ENCODE measurements at places on chromosomes 6 and 20.

GRCh38 chr6:90537723-90538258, 49.1 kb downstream of the MAP3K7 start:
- DNase-seq, result no peak

- no peak for DNase-seq
Observed at GRCh38 chr6:37809197-37809543, 10.4 kb upstream of the ZFAND3 start.

GRCh38 chr6:137846772-137847313, 20.2 kb upstream of the TNFAIP3 start:
- DNase-seq, result no peak

DNA sequence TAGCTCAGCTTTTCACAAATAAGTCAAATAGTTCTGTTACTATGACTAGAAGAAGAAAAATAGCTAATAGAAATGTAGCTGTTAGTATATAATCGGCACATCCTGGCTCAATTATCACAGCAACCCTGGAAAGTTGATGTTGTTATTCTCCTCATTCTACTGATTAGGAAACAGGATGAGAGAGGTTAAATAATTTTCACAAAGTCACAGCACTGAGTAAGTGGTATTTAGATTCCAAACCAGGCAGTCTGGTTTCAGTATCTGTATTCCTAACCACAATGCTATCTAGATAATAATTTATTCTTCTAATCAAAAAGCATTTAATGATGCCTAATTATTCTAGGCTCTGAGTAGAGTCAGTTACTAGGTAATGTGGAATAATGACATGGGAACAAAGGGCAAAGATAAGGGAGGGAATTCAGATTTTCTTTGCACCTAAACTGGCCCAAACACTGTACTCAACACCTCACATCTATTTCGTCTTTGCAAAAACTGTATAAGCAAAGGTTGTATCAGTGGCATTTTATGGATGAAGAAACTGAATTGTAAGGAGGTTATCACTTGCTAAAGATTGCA, 51.3 kb downstream of the PDE7B start:
- no peak for DNase-seq

- no peak for DNase-seq
Observed at GRCh38 chr6:55220961-55221360, 46.6 kb downstream of the HCRTR2 start.

- no peak for DNase-seq
Observed at GRCh38 chr6:135782546-135782945, 69.0 kb upstream of the PDE7B start.

DNA sequence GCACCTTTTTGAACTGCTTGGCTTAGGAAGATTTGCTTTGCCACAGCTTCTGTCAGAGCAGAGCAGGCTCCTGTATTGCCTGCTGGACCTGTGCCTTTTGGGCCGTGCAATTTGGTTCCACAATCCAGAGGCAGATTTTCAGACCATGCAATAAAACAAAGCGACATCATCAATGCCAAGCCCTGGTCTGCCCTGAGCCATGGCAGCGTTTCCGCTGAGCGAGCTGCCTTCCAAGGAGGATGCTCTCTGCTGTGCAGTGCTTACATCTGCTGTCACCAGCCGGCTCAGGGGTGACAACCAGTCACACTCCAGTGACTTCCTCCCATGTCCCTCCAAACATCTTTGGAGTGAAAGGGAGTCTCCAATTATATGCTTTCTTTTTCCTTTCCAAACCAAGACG, 282.2 kb downstream of the CDH26 start:
- DNase-seq, result no peak

- DNase-seq, result no peak
Observed at GRCh38 chr20:152131-152530, 5.1 kb upstream of the DEFB127 start.

DNA sequence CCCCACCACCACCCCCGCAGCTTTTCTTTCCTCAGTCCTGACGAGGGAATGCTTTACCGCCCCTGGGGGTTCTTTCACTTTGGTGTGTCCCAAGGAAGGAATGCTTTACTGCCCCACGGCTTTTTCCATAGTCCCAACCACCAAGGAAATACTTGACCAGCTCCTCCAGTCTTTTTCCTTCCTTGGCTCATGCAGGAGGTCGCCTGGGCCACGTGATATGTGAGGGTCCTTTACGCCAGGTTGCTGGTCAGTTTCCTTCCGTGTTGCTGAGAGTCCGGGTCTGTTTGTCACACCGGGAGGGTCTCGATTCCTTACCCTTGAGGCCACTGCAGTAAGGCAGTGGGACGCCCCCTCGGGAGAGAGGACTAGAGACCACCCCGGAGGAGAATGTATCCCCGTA, 58.9 kb upstream of the CDH4 start:
- DNase-seq, result no peak

DNA sequence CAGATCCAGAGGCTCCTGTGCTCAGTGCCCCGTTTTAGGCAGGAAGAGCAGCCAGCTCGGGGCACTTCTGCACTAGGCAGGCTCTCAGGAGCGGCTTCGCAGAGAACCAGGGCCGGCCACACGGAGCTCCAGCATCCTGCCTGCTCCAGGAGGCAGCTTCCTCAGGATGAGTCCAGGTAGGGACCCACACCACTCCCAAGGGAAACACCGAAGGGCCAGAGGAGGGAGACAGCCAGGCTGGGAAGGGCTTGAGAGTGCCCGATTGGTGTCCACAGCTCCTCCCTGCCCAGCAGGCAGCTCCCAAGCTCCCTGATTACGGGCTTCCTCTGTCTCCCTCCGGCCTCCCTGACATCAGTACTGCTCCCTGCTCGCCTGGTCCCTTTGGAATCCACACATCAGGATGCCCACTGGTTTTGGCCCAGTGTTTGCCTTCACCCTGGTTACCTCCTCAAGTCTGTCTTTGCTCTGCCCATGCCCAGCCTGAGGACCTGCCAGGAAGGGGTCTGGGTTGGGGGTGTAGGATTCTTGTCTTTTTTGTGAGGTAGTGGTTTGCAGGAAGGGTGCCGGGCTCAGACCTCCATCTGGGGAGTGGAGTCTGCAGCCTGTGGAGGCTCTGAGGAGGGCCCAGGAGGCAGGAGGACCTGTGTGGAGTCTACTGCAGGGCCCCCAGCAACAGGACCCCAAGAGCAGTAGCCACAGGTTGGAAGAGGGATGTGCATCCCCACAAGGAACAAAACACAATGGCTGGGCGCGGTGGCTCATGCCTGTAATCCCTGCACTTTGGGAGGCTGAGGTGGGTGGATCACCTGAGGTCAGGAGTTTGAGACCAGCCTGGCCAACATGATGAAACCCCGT, 11.2 kb upstream of the PYGB start:
- DNase-seq, result no peak

GRCh38 chr20:44800391-44801046, 9.8 kb downstream of the RIMS4 start:
- no peak for DNase-seq

- DNase-seq, result no peak
Observed at GRCh38 chr6:163085426-163085825, 329.1 kb upstream of the QKI start.

- peak; percentile 51 for DNase-seq
Observed at GRCh38 chr6:43772681-43773049, 2.7 kb downstream of the VEGFA start.

DNA sequence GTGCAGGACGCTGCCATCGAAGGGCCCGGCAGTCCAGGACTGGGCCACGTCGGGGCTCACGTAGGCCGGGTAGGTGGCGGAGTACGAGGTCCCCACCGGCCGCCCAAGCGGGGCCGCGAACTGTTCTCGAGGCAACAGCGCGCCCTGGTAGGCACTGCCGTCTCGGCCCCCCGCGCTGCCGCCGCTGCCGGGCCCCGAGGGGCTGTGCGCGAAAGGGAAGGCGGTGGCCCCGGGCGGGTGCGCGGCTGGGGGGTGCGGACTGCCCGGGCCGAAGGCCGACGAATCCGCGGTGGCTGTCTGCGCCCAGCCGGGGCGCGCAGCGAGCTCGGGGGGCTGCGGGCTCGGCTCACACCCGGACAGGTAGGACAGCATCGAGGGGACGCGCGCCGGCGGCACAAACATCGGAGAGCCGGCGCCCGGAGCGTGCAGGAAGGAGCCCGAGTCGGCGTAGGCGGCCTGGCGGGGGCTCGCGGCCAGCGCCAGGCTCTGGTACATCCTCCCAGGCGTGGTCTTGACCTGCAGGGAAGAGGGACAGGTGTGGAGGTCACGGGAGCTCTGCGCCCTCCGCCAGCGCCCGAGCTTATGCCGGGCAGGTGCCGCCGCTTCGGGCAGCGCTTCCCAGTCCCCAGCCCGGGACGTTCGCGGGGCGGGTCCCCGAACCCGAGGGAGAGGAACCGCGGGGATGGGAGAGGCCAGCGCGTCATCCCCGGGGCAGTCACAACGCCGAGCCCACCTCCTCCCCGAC, 596 bp downstream of the GATA5 start:
- DNase-seq, result no peak

GRCh38 chr20:9043364-9043763, 25.5 kb upstream of the PLCB4 start:
- DNase-seq, result no peak

GRCh38 chr6:299104-299980, 7.1 kb downstream of the DUSP22 start:
- no peak for DNase-seq

GRCh38 chr6:122114717-122115116, 284.7 kb upstream of the HSF2 start:
- no peak for DNase-seq

DNA sequence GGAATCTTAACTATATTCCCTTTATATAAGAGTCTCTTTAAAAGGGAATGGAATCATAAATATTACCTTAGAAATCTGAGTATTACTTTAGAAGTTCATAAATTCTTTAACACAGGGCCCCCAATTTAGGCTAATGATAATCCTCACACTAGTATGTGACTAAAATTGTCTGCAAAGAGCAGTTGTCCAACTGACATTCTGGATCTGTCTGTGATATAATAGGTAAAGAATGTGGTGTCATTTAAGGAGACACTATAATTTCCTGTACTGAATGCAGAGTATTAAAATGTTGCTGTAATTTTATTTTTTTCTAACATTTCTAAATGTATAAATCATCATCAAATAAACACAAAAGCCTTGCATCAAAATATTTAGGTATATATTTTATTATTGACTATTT, 128.5 kb upstream of the DST start:
- DNase-seq, result no peak

GRCh38 chr20:49590163-49591017, 22.5 kb upstream of the PTGIS start:
- DNase-seq, result no peak
